Suprapubic skin (tissue), 4 donors: ENCODE measurements at places on chromosomes 4 and X.
A peak's percentile ranks its signal among the peaks of the same experiment; 100 is the strongest.

GRCh38 chr4:168805341-168805740, 204.7 kb downstream of the CBR4 start:
- no peak for DNase-seq

GRCh38 chr4:41935652-41936021, 408 bp downstream of the TMEM33 start:
- no peak for DNase-seq

- no peak for DNase-seq
Measured at GRCh38 chr4:122823476-122823875, 3.2 kb upstream of the FGF2 start.

DNA sequence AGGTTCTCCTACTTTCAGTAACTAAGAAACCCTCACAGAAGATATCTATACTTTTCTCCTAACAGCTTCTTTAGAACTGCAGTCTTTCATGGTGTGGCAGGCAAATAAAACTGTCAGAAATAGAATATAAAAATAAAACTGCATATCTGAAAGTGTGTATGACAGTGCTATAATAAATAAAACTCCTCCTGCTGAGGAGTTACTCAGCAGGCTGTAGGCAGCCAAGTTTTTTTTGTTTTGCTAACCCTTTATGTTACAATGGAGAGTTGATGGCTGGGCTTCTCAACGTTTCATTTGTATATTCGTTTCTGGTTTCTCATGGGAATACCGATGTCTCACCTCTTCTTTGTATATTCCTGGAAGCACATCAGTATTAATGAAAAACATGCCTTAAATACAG, 18.2 kb upstream of the UGT2B10 start:
- DNase-seq, result no peak

- no peak for DNase-seq
Measured at GRCh38 chr4:126560794-126561193, 1072.0 kb upstream of the INTU start.

DNA sequence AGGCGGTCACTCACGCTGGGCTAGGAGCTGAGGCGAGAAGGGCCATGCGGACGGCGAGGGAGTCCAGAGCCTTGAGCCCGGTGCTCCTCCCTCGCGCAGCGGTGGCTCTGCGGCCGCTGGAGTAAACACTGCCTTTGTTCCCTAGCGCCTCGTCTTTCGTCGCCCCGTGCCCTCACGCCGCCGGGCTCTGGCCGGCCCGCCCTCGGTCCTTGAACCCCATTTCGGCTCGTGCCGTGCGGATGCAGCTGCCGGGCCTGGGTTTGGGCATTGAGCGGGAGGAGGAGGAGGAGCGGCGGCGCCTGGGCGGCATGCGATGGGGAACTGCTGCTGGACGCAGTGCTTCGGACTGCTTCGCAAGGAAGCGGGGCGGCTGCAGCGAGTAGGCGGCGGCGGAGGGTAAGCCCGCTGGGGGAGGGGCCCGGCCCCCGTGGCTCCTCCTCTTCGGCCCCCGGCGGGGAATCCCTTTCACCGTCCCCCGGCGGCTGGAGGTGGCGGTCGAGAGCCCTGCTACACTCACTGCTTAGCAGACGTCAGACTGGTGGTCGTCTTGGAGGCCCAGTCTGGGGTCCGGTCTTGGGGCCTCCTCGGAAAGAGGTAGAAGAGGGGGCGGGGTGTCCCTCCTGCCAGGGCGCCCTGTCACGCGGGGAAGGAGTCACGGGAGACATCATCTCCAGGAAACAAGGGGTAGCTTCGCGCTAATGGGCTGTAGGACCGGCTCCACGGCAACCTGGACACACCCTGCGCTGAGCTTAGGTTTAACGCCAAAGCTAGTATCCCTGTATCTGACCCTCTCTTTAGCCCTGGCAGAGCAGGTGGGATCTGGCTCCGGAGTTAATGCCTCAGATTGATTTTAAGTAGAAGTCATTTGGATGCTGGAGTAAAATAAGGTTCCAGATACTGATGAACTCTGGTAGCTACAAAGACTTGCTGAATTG, at the start of gene AP1AR:
Gene AP1AR (plus strand): TSS at position 9 of the 935 bp plus-strand sequence. CDS start 305 bp downstream, at position 314.
- DNase-seq, result peak; percentile 93
